Left renal cortex interstitium (tissue), 4 donors: ENCODE measurements at places on chromosomes 11 and 22.

GRCh38 chr22:35605851-35606481 is 11.2 kb downstream of the MB start:
- DNase-seq, result no peak

- no peak for DNase-seq
These were observed 383.9 kb downstream of the TBC1D22A start for GRCh38 chr22:47146391-47146790.

GRCh38 chr11:3165152-3165705 is at the start of gene OSBPL5:
Gene OSBPL5 (minus strand): TSS chr11:3165310. CDS start chr11:3129148, 36,162 bp downstream.
- DNase-seq, result no peak

- no peak for DNase-seq
These were observed 71.1 kb upstream of the SLC25A18 start for GRCh38 chr22:17492247-17492646.

DNA sequence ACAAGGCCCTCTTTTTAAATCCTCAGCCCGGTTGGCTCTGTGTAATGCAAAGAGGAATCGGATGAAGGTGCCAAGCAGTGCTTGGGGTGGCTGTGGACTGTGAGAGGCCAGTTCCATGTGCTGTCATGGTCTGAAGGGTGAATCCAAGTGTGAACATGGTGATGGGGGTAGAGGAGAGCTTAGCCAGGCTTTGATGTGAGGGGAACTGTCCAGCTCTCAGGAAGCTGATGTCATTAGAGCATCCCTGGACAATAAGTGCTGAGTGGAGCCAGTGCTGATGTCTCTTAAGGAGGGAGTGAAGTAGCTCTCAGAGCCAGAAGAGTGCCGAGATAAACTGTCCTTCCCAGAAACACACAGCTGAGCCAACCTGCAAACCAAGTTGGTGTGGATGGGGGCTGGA is 53.6 kb downstream of the NAV2 start:
- DNase-seq, result no peak
